NCI-H2171 treated with DMSO at 0.1 percent for 48 hours (cell line): ENCODE measurements at places on chromosomes 13 and 19.

GRCh38 chr19:54662730-54663129, at the start of gene LILRB4:
TSS of gene LILRB4 (plus strand) at chr19:54662985. CDS start at chr19:54663034, 49 bp downstream.
- no peak for DNase-seq

DNA sequence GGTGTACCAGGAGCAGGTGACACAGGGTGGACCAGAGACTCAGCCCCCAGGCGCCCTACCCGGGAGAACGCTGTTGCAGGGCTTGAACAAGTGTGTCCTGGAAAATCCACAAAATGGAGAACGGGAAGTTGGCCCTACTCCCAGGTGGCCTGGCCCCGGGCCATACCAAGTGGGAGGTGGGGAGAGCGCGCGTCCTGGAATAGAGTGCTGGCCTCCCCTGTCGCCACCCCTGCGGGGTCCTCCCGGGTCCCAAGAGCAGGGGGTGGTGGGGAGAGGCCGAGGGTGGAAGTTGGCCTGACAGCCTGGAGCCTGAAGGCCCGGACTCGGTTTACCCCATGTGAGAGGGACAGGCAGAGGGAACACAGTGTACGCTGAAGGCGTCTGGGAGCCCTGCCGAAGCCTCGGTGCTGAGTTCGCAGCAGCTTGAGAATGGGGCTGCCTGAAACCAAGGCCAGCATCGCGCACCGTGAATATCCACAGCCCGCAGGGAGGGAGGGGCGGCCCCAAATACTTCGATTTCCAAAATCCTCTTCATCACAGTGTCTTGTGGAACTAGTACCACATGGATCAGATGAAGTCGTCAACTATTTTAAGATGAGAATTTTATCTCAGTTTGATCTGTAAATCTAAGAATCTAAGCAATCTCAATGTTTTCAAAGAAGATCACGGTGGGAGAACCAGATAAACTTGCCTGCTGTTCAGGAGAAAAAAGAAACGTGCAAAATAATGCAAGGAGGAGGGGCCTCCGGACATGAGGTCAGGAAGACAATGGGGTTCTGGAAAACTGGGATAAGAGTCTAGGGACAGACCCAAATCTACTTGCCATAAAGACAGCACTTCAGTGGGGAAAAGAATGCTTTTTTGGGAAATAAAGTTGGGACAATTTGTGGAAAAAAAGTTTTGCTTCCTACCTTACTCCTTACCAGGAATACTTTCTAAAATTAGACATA, 10.4 kb upstream of the KLF16 start:
- no peak for DNase-seq

DNA sequence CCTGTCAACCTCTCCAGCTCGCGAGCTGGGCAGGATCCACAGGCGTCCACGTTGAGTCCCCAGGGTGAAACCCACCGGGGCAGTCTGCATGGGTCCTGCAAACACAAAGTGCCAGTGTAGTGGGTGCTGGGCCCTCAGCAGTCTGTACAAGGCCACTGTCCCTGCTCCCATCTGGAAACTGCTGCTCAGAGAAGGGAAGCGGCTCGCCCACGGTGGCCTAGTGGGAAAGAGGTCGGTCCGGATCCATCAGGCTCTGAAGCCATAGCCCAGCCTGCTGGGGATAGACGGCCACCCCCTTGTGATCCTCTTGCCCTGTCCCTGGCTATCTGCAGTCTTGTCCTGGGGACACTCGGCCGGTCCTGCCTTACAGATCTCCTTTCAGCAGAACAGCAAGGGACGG, 2.6 kb upstream of the DIRAS1 start:
- DNase-seq = no peak

- peak; percentile 36 for DNase-seq
These were observed at the start of gene ISYNA1 for GRCh38 chr19:18437491-18438330. TSS of gene ISYNA1 (minus strand) at chr19:18438133. CDS start at chr19:18437979, 154 bp downstream.

DNA sequence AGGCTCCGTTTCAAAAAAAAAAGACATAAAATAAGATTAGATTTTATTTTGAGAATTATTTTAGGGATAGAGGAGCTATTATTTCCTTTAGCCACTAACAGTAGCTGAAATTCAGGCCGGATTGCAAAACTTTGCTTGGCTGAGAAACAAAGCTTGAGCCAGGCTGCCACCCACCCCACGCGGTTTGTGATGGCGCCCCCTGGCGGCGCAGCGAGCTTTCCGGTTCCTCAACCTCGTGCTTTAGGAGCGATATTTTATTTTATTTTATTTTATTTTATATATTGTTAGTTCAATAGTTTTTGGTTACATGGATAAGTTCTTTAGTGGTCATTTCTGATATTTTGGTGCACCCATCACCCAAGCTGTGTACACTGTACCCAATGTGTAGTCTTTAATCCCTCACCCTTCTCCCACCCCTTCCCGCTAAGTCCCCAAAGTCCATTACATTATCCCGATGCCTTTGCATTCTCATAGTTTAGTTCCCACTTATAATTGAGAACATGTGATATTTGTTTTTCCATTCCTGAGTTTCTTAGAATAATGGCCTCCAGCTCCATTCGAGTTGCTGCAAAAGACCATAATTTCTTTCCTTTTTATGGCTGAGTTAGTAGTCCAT, 19.8 kb upstream of the CEACAM4 start:
- DNase-seq = no peak

DNA sequence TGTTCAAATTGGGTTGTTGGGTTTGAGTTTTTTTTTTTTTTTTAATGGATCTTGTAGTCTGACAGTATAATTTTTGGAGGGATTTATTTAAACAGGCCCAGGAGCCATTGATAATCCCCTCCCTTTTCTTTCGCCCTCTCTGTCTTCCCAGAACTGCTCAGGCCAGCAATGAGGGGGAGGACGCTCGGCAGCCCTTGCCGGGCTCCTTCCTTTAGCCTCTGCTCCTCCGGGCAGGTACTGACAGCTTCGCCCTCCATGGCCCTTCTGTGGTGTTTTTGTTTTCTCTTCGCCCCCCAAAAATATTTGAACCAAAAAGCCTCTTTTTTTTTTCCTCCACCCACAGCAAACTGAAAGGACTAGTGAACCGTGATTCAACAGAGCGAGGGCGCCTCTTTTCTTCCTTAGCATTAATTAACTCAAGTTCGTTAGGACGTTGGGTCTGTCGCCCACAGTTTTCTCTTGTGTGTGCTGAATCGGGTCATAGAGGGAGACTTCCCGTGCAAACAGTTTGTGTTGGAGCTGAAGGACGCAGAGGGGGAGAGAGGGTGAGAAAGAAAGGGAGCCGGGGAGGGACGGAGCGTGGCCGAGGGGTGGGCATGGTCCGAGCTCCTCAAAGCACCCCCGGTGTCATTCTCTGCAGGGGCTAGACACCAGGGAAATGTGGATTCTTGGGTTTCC, 21.5 kb downstream of the NFIX start:
- DNase-seq = no peak

- peak; percentile 22 for DNase-seq
These were observed 10.9 kb upstream of the QTRT1 start for GRCh38 chr19:10690341-10690781.

DNA sequence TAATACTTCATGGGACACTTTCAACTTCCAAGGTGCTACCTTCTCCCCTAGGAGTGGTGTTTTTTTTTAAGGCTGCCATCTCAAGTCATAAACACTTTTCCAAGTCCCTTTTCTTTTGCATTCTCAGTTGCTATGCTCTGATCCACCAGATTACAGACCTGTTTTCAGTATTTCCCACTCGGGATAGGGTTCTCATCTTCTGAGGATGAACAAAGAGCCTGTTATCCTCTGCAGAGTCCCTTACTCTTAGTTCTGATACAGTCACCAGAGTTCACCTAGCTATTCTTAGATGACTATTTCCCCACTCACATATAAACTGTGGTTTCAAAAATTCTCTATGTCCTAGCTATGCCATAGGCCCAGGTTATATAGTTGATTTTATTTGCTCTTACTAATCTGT, 15.9 kb downstream of the ZDHHC20 start:
- no peak for DNase-seq

- DNase-seq = no peak
These were observed 392.1 kb downstream of the EFNB2 start for GRCh38 chr13:106143392-106143791.

DNA sequence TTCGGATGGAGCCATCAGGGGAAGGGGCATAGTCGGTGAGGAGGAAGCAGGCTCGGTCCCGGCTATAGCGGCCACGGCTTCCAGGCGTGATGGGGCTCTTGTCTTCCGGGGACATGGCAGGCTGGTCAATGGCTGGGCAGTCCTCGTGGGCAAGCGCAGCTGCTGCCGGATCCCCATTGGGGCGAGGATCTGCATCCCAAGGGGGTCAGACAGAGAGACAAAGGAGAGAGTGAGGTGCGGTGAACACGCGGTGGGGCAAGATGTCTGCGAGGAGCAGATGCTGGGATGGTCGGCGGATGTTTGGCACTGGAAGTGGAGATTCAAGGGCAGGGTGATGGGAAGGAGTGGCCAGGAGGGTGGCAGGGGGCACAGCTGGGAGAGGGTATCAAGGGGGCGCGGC, 8.6 kb downstream of the KCNC3 start:
- DNase-seq = no peak

DNA sequence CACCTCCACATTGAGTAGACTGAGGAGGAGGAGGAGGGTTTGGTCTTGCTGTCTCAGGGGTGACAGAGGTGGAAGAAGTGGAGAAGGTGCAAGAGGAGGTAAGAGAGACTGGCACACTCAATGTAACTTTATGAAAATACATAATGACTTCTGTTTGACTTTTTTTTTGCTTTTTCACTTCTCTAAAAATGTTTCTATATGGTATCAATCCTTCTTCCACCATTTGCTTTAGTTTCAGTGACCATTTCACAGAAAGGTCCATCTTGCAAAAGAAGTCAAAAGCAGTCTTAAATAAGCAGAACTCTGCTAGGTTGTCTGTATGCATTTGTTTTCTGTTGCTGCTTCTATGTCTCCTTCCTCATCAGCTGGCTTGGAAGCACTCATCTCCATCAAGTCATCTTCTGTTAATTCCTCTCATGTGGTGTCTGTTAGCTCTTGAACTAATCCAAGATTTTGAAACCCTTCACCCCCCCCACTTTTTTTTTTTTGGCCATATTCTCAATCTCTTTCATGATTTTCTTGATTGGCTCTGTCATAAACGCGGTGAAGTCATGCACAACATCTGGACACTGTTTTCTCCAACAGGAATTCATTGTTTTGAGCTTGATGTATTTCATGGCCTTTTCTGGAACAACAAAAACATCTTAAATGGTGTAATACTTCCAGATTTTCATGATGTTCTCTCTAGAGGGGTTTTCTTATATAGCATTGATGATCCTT, 80.8 kb downstream of the KL start:
- no peak for DNase-seq

DNA sequence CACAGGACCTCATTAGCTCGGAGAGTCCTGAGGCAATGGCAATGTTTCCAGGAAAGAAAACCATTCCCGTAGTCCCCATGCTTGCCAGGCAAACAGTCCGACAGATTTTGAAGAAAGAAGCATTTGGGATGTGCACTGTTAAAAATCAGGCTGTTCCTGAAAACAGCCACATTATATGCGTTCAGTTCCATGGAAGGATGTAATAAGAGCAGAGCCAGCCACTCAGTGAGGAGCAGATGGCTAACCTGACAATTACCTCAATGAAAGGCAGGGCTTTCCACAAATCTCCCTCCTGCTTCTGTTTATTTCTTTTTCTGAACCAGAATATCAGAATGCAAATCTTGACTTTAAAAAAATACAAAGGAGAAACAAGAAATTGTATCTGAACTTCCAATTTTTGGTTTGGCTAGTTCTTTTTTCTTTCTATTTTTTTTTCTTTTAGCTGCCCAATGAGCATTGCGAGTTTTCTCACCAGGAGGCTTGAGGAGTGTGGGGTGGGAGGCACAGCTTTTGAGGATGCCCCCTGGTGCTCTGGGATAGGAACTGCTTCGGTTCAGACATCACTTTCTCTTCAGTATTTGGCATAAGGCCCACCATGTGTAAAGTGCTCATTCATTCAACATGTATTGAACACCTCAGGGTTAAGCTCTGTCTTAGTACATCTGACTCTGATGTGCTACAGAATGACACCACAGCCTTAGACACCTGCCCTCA, 124.2 kb downstream of the TBC1D4 start:
- peak; percentile 95 for DNase-seq

DNA sequence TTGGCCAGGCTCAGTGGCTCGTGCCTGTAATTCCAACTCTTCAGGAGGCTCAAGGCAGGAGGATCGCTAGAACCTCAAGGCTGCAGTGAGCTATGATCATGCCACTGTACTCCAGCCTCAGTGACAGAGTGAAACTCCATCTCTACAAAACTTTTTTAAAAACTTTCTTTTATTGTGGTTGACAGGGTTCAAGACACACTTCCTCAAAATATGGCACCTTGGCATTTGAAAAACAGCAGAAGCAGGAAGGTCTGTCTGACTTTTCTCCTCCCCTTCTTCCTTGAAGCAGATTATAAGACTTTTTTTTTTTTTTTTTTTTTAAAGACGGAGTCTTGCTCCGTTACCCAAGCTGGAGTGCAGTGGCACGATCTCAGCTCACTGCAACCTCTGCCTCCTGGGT, 100.3 kb downstream of the TM9SF2 start:
- DNase-seq = no peak

DNA sequence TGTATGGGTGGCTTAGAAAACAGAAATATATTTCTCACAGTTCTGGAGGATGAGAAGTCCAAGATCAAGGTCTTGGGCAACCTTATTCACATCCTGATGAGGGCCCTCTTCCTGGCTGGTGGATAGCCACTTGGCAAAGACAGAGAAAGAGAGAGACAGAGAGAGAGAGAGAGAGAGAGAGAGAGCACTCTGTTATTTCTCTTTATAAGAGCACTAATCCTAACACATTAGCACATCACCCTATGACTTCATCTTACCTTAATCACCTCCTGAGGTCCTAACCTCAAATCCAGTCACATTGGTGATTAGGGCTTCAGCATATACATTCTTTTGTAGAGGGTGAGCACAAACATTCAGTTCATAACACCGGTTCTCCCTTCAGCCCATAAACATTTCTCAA, 430.3 kb downstream of the EFNB2 start:
- no peak for DNase-seq

DNA sequence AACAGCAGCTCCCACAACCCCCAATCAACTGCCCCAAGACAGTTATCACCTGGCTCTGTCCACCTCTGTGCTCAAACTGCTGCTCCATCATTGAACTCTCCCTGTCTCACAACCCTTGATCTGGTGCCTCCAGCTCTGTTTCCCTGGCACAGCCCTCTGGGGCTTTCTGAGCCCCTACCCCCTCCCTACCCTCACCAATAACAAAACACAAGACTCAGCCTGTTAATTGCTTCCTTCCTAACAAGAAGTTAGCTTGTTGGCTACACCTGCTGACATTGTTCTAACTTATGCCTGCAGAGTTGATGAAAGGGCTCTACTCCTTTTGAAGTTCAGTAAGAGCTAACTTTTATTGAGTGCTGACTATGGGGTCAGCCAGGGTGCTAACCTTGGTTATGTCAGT, 99.4 kb upstream of the FNDC3A start:
- no peak for DNase-seq

- DNase-seq = no peak
These were observed 50.9 kb downstream of the EPS15L1 start for GRCh38 chr19:16420781-16421386.

GRCh38 chr19:16945364-16945714, 56.5 kb downstream of the F2RL3 start:
- no peak for DNase-seq

DNA sequence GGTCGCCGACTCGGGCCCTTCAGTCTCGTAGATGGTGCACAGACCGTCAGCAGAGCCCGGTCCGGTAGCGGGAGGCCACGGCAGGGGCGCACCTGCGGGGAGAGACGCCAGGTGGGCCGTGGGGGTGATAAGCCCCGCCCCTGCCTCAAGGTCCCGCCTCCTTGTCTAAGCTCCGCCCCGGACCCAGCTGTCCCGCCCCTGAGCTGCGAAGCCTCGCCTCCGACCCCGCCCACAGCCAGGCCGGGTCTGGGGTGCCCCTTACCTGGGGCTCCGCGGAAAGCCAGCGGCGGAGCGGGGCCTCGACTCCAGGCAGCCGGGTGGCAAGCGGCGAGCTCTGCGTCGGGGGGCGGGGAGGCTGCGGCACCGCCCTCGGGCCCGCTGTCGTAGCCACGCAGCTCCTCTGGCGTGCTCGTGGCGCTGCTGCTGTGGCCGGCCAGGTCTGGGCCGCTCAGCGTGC, 4.7 kb downstream of the PRR36 start:
- no peak for DNase-seq
